Activated CD4-positive, alpha-beta T cell treated with anti-CD3 and anti-CD28 coated beads, Interleukin-2, amount 50 U/mL, for 48 hours (primary cell): ENCODE measurements at places on chromosomes 1 and 21.

GRCh38 chr1:6424000-6424565 is 493 bp upstream of the ESPN start:
- no peak for DNase-seq

DNA sequence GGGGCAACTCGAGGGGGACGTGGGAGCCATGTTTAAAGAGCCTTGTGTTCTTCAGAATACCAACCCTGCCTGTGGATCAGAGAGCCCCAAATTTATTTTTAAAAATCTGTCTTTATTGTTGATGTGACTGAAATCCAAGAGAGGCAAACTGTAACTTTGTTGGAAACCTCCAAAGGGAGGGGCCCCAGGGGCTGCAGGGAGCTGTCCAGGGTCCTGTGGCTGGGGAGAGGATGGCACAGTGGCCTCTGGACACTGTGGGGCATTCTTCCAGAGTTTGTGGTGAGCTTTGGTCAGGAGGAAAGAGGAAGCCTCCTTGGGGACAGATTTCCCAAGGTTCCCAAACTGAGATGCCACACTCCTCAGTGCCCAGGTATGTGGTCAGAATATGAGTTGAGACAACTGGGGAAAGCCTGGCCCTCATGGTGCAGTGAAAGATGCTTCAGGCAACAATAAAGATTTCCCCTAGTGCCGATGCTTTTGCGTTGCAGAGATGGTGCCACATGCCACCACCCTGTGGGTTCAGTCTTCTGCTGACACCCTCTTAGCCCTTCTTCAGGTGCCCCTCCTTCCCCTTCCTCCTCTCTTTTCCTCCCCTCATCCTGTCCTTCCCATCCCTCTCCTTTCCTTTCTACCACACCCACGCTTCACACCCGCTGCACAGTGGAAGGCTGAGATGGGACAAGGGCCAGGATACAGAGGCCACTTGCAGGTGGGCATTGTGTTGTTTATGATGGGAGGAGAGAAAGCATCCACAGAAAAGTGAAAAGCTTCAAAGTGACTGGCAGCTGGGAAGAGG is 122.1 kb downstream of the UCK2 start:
- no peak for DNase-seq

- DNase-seq: no peak
These were observed 31.8 kb upstream of the DPT start for GRCh38 chr1:168760781-168761180.

DNA sequence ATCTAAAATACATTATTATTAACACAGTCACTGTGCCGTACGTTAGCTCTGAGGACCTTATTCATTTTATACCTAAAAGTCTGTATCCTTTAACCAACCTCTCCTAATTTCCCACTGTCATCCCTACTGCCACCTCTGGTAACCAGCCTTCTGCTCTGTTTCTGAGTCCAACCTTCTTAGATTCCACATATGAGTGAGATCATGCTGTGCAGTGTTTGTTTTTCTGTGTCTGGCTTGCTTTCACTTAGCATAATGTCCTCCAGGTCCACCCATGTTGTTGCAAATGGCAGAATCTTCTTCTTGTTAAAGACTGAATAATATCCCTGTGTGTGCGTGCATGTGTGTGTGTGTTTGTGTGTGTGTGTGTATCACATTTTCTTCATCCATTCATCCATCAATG is 64.2 kb downstream of the ETS2 start:
- no peak for DNase-seq

- DNase-seq: no peak
These were observed 95.7 kb downstream of the RHOU start for GRCh38 chr1:228830954-228831481.

DNA sequence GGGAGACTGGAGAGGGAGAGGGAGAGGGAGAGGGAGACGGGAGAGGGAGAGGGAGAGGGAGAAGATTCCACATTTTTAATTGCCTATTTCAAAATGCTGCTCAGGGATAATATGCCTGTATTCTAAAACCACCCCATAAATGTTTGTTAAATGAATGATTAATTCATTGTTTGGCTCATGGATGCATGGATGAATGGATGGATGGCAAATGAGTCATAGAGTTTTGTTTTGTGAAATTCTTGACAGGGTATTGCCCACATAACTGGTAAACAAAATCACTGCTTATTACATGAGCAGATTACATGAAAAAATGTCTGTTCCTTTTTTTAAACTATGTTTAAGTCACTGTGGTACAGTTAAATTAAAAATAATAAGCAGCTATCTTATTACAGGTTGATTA is 220.4 kb downstream of the ZP4 start:
- DNase-seq: no peak

DNA sequence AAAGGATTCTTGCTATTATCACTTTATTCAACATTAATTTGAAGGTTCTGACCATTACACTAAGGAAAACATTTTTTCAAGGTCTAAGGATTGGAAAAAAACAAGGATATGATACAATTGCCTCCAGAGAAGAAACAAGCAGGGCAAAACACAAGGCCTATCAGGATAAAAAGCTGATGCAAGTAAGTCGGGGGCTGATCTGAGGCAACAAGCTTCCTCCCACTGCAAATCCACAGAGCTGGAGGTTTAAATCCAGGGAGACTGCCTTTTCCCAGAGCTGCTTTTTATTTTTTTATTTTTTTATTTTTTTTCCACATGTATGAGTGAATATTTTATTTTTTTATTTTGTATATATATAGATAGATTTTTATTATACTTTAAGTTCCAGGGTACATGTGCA is 19.4 kb upstream of the S100A2 start:
- no peak for DNase-seq
